D721Med (cell line): ENCODE measurements at places on chromosomes 12 and 14.

DNA sequence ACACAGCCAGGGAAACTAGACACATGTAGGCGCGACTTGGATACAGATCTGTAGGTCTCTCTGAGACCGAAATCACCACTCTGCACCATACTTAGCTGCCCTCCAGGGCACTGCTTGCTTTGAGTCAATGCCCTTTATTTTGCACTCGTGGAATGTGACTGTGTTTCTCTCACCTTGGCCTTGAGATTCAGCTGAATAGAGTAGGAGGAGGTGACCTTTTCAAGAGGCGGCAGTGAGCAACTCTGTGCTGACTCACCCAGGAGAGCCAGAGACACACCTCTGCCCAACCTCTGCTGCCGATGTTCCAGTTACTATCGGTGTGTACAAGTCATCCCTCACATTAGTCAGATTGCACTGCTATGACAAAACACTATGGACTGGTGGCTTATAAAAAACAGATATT, 583.4 kb downstream of the VRK1 start:
- no peak for DNase-seq

GRCh38 chr12:93465841-93466240, 1.5 kb upstream of the MRPL42 start:
- no peak for DNase-seq

GRCh38 chr12:57236925-57237595, 7.5 kb downstream of the SHMT2 start:
- DNase-seq: no peak

DNA sequence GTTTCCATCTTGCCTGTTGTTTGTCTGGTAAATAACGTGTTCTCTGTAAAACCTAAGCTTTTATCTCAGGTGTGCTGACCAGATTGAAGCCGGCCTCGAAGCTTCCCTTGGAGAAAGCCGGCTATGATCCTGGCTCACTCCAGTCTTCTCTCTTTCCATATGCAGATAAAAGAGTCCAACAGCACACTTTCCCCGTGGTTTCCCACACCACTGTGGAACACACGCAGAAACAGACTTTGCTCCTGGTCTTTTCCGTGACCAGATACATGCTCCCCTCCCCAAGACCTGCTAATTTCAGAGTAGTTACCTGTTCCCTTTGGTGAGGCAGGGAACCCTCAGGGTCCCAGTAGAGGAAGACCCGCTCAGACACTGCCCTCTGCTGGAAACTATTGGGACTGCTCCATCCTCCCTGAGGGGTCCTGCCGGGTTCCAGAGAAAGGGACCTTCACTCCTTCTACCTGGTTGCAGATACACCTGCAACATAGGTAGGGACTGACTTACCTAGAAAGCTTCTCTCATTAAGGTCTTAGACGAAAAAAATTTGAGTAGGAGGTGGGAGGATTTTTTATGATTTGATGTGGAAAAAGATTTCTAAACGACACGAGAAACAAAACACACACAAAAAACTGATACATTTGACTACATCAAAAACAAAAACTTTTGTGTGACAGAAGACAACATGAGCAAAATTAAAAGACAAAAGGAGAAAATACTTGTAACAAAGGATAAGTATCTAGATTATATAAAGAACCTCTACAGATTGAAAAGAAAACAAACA, 415.4 kb upstream of the CCDC196 start:
- DNase-seq: peak; percentile 35

GRCh38 chr14:106850913-106851825, 1324.8 kb downstream of the TMEM121 start:
- no peak for DNase-seq

DNA sequence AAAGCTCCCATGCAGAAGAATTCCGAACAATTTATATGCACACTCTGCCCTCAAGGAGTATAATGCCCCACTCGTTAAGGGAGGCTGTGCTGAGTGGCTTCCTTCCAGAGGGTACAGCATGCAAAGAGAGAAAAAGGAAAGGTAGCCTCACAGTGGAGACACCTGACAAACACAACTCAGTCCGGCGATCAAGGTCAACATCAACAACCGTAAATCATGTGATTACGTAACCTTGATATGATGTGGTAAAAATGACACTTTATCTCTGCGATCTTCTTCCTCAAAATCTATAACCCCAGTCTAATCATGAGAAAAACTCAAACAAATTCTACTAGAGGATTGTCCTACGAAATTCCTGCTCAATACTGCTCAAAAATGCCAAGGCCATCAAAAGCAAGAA, 400.5 kb upstream of the CCDC196 start:
- DNase-seq: no peak

- peak; percentile 6 for DNase-seq
Observed at GRCh38 chr12:54132976-54133771, 55.6 kb downstream of the SMUG1 start.

GRCh38 chr12:54286042-54287030, 5.8 kb downstream of the HNRNPA1 start:
- no peak for DNase-seq

DNA sequence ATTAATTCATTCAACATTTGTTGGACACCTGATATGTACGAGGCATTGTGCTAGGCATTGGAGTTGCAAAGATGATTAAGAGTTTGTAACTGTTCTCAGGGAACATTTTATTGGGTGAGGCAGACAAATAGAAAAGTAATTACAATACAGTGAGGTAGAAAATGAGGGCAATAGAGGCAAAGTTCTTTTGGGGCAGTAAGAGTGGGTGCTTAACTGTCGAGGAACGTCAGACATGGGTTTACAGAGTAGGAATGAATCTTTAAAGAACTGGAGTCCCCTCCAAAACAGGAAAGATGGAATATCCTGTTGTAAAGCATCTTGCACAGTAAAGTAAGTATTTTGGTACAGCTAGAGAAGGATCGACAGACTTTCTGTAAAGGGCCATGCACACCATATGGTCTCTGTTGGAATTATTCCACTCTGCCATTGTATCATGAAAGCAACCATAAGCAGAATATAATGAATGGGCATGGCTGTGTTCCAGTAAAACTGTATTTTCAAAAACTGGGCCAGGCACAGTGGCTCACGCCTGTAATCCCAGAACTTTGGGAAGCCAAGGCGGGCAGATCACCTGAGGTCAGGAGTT, 9.1 kb downstream of the CREBL2 start:
- no peak for DNase-seq

GRCh38 chr12:67459173-67459572, 189.4 kb upstream of the DYRK2 start:
- DNase-seq: no peak

DNA sequence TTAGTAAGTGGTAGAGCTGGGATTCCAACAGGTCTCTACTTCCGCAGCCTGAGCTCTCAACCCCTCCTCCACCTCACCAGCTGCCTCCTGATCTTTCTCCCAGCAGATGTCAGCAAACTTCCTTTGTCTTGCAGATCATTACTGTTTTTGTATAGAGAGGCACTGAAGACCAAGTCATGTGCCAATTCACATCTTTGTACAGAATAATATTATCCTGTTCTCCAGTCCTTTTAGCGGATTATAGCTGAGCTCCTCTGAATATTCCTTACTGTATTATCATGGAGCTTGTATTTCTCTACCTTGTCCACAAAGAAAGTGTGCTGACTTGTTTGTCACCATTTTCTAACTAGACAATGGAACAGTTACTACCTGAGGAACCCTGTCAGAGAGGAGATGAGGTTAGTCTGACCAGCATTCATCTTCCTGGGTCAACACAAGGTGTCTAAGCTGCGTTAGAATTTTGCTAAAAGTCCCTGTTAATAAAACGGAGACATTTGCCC, 142.3 kb upstream of the ARHGAP5 start:
- DNase-seq: no peak

DNA sequence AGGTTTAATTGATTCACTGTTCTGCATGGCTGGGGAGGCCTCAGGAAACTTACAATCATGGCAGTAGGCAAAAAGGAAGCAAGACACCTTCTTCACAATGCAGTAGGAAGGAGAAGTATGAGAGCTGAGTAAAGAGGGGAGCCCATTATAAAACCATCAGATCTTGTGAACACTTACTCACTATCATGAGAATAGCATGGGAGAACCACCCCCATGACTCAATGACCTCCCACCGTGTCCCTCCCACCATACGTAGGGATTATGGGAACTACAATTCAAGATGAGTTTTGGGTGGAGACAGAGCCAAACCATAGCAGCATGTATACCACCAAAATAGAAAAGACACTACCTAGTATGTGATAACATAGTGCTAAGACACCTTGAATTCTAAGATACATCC, 2.9 kb upstream of the HMGA2 start:
- DNase-seq: no peak

DNA sequence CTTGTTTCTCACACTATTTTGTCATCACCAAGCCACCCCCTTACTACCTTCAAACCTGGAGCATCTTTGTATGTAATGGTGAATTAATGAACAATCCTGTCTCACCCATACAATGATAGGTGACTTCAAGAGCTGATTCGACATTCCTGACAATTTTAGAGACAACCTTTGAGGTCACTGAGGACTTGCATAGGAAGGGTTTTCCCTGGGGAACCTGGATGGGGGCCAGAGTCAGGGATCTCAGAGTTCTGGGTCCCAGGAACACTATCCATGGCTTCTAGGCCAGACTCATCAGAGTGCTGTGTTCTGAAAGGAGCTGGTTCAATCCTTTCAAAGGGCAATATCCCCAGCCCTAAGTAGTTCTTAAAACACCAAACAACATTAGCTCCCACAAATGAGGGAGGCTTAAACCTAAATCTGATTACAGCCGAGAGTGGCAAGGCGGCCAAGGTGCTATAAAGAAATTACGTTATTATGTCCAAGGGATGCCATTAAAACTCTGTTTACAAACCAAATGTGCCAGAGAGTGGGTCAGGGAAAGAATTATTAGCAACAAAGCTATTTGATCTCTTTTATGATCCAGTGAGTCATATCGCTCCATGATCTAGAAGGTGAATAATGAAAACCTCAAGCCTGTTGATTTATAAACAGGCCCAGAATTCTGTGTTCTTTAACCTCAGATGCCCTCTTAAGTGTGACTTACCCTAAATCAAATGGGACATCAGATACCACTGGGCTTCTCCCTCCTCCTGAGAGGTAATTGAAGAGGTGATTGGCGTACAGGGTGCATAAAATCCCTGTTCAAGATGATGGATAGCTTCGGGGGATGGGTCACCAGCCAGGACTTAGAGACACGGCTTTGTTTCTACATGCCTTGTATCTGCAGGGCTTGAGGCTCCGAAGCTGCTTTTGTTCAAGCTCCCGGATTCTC, 230.2 kb upstream of the TBX3 start:
- no peak for DNase-seq

DNA sequence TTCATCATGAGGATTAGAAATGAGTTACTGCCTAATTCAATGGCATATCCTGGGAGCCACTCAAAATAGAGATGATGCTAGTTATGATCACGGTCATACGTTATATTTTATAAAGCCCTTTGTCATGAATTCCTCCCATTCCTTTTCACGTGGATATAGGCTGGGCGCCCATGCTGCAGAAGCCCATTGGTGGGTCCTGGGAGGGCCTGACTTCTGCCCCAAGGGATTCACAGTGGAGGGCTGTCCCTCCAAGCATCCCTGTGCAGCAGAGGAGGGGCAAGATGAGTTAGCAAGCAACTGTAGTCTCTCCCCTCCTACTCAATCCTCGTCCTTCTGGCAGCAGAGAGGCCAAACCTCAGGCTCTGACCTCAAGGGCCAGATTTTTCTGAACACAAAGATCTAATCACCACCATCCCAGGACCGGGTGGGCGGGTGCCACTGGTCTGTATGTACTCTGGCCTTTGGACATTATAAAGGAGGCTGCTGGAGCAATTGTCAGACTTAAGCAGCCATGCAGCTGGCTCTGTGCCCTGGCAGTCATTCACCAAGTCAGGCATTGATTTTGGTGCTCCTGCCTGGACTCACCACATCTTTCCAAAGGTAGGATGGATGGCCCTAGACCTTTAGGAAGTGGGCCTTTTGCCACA, 8.6 kb downstream of the GLTP start:
- no peak for DNase-seq

- no peak for DNase-seq
Observed at GRCh38 chr14:25140411-25140810, 90.5 kb upstream of the STXBP6 start.

GRCh38 chr14:67395876-67396189, 16.1 kb downstream of the PLEK2 start:
- DNase-seq: no peak

DNA sequence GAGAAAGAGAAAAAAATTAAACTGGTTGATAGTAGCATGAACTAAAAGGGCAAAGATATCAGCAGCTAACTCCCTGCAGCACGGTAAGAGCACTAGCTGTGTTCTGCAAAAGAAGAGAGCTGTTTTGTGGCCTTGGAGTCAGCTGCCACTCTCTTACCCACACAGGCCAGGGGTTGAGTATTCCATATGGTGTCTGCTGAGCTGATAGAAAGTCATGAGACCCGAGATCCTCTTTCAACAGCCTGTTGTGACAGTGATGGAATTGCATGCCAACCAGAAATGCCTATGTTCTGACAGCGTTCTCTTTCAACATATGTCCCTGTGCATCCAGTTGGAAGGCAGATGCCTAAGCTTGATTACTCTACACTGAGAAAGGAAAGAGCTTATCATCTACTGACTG, 39.9 kb downstream of the TMTC1 start:
- no peak for DNase-seq

- no peak for DNase-seq
Observed at GRCh38 chr12:49283541-49284429, 11.2 kb upstream of the PRPH start.

- no peak for DNase-seq
Observed at GRCh38 chr14:68882235-68882634, 89.4 kb upstream of the ZFP36L1 start.

GRCh38 chr14:82689948-82690347, 1156.3 kb upstream of the SEL1L start:
- DNase-seq: no peak

DNA sequence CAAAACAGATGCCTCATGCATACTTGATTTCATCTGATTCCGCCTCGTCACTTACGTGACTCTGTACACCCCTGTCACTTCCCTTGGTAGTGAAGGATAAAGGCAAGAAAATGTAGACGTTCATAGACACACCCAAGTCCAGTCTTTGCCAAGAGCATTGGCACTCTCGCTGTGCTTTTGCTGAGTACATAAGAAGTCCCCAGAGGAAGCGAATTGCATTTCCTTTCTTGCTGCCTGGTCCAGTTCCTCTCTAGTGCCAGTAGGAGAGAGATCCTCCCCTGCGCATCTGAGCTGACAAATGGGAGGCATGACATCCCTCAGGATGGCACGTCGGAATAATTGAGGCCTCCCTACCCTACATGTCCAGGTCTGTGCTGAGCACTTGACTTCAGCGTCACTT, 21.3 kb upstream of the RIN3 start:
- DNase-seq: no peak
